ENCODE measurements at places on chromosomes 16 and 17. TPM values are rescaled to one million over a fixed set of nuclear protein-coding genes. Genes with fewer than 3 reads are reported as not detected.

DNA sequence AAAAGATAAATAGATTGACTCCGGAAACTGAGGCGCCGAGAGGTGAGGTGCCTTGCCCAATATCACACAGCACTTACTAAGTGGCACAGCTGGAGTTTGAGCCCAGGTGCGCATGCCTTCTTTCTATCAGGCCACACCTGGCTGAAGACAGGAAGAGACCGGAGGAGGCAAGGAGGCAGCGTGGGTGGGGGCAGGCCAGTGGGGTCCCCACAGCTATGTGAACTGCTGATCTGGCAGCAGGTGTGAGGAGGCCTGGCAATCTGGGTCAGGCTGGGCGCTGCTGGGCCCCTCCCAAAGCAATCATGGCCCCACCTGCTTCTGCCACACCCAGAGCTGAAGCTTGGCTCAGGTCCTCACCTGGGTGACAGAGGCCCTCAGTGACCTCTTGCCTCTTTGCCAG, 1.9 kb upstream of the GDPD3 start:
- no peaks in the 10 kb centered on the region for H3K27me3 ChIP-seq
- no peak for DNase-seq
- peak overlapping the region; percentile 66 for H3K27ac ChIP-seq
- H3K4me3 ChIP-seq = no peak overlapping the region

GRCh38 chr16:12876778-12877177, 24.6 kb upstream of the SHISA9 start:
- peaks cover 6% of the 10 kb centered on the region for H3K27me3 ChIP-seq
- no peaks in the 10 kb centered on the region for H3K36me3 ChIP-seq
- no peaks in the 10 kb centered on the region for H3K4me1 ChIP-seq

DNA sequence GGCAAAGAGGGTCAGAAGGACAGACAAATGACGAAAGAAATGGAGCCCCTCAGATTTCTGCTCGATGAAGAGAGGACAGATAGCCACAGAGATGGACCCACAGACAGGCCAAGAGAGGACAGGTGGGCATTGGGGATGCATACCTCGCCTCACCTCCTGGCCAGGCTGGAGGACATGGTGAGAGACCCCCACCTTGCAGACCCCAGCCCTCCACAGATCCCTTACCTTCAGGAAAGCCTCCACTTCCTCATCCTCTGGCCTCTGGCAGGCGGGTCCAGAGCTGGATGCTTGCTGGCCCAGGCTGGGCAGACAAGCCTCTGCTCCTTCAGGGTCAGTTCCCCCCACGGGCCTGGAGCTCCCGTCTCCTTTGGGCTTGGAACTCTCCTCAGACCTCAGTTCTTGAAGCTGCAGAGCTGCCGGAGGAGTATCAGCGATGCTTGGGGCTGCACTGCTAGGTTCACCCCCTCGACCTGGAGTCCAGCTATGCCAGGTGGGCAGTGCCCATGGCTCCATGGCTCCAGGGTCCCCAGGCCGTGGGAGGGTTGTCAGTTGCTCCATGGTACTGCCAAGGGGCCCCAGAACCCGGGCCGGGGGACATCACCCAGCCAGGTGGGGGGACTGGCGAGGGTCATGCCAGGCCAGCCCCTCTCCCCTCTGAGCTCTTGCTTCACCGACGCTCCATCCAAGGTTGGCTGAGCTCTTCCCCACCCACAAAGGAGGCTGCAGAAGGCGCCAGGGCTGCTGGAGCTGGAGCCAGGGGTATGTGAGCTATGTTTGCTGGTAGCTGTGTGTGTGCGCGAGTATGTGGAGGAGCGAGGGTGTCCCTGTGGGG, 1.0 kb downstream of the TSPOAP1 start:
- H3K27ac ChIP-seq = peak overlapping the region; percentile 92
- H3K27me3 ChIP-seq = peaks cover 12% of the 10 kb centered on the region
- peaks cover 42% of the 10 kb centered on the region for H3K4me1 ChIP-seq
- peaks cover 61% of the 10 kb centered on the region for H3K36me3 ChIP-seq

DNA sequence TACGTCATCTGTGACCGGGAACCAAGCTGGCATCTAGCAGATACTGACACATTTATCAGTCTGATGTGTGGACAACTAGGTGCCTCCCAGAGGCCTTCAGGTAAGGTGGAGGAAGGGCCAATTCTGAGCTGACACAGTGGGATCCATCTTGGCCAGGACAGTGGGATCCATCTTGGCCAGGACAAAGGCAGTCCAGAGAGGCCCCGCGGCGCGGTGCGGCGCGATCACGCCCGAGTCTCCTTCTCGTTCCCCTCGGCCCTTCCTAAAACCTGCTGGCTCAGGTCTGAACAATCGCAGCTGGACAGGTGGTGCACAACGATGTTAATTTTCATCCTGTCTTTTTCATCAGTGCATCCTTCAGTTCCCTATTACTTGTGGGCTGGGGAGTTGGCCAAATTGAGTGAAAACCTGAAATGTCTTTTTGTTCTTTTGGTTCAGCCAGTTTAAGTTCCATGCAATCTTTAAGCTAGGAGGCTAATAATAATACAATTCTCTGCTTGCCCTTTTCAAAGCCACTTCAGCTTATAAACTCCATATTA, 486 bp upstream of the WSB1 start:
- peak; percentile 23 for DNase-seq
- peak overlapping the region; percentile 100 for H3K27ac ChIP-seq
- peak overlapping the region; percentile 97 for H3K4me3 ChIP-seq
- H3K4me1 ChIP-seq = peaks cover 29% of the 10 kb centered on the region
- no peaks in the 10 kb centered on the region for H3K27me3 ChIP-seq

The DNAAF1 gene
- not detected for total RNA-seq

The RAB26 gene
- total RNA-seq = 0.31 TPM

The ARHGAP27 gene
- total RNA-seq = 100 TPM

The TMEM11 gene
- total RNA-seq = 22.2 TPM

The MRPL38 gene
- total RNA-seq = 113 TPM

The EVPLL gene
- not detected for total RNA-seq

The IRX5 gene
- not detected for total RNA-seq

The MAF gene
- 4.3 TPM for total RNA-seq

The CDRT4 gene
- 6.2 TPM for total RNA-seq
